PC-9 (cell line): ENCODE measurements at places on chromosomes 4 and X.

DNA sequence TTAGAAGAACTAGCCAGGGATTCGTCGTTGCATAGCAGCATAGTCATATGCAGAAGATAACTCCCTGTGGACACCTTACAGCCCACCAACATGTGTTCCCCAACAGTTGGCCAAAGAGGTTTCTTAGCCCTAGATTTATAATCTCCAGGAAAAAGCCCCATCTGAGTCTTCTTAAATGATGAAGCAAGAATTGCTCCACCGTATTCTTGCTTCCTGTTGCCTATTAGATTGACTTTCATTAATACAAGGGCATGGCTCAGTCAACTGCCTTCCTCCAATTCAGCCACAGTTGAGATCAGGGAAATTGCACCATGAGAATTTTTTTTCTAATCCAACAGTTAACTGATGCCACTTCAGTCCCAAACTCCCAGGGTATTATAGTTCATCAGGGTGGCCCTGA lies 5.2 kb upstream of the AFF2 start:
- no peak for DNase-seq

- DNase-seq, result no peak
Measured at GRCh38 chrX:87664381-87664780, 146.8 kb downstream of the KLHL4 start.

GRCh38 chrX:22690116-22690515 lies 309.6 kb upstream of the DDX53 start:
- no peak for DNase-seq

GRCh38 chrX:20595928-20596575 lies 329.3 kb upstream of the RPS6KA3 start:
- DNase-seq, result no peak

DNA sequence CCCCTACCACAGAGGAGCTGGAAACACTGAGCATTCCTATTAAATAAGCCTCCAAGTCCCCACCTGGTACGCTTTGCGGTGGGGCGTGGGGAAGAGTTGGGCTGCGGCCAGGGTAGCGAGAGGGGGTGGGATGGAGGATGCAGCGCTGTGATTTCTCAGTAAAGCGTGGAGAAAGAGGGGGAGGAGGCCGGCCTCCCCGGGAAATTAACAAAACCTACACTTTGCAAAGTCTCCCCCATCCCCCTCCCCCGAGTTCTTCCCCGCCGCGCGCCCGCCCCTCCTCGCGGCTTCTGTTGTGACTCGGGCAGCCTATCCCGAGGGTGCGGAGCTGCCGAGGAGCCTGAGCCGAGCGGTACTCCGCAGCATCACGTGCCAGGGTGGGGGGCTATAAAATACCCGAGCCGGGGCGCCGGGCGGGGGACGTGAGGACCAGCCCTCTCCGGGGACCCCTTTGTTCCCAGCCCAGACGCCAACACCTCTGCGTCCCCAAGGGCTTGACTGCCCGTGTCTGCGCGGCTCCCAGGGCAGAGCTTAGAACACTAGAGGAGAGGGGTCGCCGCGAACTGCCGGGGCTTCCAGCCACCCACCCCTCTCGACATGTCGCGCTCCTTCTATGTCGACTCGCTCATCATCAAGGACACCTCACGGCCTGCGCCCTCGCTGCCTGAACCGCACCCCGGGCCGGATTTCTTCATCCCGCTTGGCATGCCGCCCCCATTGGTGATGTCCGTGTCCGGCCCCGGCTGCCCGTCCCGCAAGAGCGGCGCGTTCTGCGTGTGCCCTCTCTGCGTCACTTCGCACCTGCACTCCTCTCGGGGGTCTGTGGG lies at the start of gene GSX2:
TSS of gene GSX2 (plus strand) at position 416 of the 827 bp plus-strand sequence. CDS start at position 598, 182 bp downstream.
- no peak for DNase-seq

GRCh38 chr4:16133406-16133805 lies 49.6 kb upstream of the PROM1 start:
- no peak for DNase-seq

DNA sequence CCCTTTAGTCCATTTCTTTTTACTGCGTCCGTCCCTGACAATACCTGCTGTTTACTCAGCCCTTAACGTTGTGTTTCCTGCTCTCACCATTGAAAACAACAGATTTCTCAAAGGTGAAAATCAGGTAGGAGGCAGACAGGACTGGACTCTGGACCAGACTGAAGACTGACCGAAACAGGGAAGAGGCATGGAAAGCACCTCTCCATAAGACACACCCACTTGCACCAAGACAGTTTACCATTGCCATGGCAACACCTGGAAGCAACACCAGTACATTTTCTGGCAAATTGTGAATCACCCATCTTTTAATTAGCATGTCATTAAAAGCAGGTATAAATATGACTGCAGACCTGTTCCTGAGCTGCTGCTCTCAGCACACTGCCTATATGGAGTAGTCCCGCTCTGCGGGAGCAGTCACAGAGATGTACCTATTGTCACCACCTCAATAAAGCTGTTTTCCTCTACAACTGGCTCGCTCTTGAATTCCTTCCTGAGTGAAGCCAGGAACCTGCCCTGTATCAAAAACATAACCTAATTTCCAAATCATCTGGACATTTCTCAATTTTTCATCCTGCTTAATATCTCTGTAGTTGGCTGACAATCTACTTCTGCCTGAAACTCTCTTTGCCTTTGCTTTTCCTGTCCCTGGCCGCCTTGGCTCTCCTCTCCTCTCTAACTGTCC lies 117.0 kb downstream of the RNF150 start:
- no peak for DNase-seq

DNA sequence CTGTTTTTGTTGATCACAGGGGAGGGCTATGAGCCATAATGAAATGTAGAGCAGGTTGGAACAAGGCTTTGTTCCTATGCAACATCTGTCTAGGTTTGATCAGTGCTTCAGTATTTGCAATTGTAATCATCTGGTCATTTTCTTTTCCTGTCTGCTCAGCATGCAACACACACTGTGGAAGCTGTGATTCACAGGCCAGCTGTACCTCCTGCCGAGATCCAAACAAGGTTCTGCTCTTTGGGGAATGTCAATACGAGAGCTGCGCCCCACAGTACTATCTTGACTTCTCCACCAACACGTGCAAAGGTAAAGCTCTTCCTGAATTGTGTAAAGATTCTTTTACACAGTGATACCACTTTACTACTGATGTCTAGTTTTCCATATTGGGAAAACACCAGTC lies 181.9 kb upstream of the ANXA3 start:
- DNase-seq, result no peak

GRCh38 chr4:11367371-11367770 lies 61.3 kb downstream of the HS3ST1 start:
- DNase-seq, result peak; percentile 7

GRCh38 chr4:187992971-187993370 lies 2.6 kb upstream of the ZFP42 start:
- no peak for DNase-seq

- DNase-seq, result no peak
Measured at GRCh38 chr4:74559853-74560252, 114.9 kb downstream of the AREG start.

- DNase-seq, result no peak
Measured at GRCh38 chr4:99965674-99966350, 15.7 kb upstream of the H2AZ1 start.

GRCh38 chrX:54198262-54198661 lies 15.2 kb upstream of the FAM120C start:
- DNase-seq, result no peak

GRCh38 chr4:119683518-119683917 lies 54.9 kb upstream of the PDE5A start:
- no peak for DNase-seq

- DNase-seq, result no peak
Measured at GRCh38 chr4:108045687-108046024, 56.0 kb downstream of the HADH start.

DNA sequence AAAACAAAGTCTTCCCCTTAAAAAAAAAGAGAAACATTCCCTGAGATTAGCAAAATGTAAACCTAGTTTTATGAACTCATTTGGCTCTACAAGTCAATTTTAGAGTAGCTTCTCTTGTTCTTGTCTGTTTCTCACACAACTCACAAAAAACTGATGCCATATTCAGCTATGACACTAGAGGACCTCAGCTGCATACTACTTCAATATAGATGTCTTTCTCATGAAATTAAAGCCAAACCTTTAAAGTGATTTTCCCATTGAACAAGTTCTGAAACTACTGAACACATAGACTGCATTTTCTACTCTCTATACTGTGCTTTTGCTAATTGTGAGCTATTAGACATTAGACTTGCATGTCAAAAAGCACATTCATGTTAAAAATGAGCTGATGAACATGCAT lies 49.8 kb downstream of the TBCK start:
- DNase-seq, result no peak

DNA sequence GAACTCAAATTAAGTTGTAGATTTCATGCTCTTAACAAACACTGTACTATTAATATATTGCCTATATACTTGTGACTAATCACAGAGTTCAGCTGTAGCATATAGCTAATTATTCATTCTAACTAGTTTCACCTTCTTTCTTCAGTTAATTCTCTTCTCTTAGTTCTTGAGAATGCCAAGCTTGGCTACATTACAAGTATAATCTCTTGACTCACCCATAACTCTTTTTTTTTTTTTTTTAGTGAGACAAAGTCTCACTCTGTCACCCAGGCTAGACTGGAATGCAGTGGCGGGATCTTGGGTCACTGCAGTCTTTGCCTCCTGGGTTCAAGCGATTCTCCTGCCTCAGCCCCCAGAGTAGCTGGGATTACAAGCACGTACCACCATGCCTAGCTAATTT lies 5.4 kb downstream of the KLHL5 start:
- DNase-seq, result no peak

- DNase-seq, result no peak
Measured at GRCh38 chr4:156751486-156751885, 220.1 kb downstream of the PDGFC start.

GRCh38 chr4:3648195-3648594 lies 116.0 kb upstream of the LRPAP1 start:
- DNase-seq, result no peak

DNA sequence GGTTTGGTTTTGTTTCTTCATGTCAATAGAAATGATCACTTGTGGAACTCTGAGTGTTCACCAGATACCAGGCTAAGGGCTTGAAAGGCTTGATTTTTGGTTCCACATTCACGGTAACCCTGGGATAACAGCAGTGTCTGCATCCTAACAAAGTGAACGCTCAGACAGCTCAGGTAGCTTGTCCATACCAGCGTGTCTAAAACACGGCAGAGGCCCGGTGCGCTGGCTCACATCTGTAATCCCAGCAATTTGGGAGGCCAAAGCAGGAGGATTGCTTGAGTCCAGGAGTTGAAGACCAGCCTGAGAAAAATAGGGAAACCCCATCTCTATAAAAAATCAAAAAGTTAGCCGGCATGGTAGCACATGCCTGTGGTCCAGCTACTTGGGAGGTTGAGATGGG lies 49.0 kb downstream of the HTRA3 start:
- no peak for DNase-seq

DNA sequence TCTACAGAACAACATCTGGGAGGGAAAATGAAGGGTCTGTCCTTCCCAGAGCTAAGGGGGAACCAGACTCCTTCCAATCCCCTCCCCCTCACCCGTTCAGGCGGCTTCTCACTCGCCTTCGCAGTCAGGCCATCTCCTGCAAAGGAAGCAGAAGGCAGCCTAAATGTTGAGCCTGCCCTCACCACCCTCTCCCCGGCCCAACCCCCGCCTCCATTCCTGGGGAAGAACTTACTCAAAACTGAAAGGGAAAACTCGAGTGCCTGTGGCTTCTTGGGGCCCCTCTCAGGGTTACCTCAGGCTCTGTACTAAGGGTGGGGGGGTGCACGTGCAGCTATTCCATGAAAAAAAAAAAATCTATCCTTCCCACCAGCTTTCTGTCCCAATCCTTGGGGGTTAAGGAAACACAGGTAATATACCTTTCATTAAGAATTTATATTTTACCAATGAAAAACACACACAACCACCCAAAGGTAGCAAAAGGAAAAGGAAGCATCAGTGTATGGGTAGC lies 2.4 kb downstream of the ZMYM3 start:
- DNase-seq, result no peak

- DNase-seq, result peak; percentile 1
Measured at GRCh38 chrX:44071847-44072551, 98.8 kb upstream of the NDP start.

DNA sequence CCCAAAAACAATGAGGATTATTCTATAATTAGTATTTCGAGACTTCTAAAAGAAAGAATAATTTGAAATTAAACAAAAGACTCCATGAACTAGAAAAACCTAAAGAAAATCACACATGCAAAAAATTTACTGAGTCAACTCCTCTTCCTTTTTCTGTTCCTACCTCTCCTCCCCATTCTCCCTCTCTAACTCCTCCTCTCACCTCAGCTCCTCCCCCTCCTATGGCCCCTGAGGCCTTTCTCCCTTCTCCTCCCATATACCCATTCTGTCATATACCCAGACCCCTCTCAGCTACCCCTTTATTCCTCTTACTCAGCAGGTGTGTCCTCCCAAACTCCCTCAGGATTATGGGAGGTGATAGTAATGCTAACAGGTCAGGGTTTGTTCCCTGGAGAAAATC lies 57.4 kb downstream of the SERTM2 start:
- no peak for DNase-seq

DNA sequence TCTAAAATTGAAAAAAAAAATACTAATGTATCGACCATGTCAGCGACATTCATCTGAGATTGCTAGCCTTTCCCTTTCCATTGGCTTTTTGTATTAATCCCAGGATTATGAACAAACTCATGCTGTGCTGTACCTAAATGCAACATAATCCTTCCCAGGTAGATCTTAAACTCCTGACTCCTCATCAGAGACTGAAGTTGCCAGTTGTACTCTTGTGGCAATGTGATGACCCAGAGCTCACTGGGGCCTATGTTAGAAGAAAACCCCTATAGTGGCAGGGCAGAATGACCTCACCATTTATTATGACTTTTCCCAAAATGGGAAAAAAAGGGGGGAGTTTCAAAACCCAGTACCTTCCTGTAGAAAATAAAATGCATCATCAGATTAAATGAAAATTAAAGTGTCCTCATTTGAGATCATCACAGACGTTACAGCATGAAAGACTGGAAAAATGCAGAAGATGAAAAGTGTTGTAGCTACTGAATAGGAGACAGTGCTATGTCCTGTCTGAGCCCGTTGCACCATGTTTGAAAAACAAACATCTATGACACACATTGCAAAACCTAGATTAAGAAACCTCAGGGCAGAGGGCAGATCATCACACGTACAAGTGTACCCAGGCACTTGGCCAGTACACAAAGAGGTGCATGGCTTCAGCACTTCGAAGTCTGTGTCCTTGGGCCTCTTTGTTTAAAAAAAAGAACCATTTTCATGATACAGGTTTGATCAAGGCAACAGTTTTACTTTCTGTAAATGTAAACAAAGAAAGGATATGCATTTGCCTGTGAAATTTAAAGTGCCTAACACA lies 6.8 kb upstream of the ACSL4 start:
- peak; percentile 73 for DNase-seq

- no peak for DNase-seq
Measured at GRCh38 chrX:30301963-30302362, 7.2 kb downstream of the NR0B1 start.

GRCh38 chr4:150986085-150986484 lies 29.0 kb downstream of the LRBA start:
- DNase-seq, result no peak
